ENCODE measurements at places on chromosomes 6 and 20.

DNA sequence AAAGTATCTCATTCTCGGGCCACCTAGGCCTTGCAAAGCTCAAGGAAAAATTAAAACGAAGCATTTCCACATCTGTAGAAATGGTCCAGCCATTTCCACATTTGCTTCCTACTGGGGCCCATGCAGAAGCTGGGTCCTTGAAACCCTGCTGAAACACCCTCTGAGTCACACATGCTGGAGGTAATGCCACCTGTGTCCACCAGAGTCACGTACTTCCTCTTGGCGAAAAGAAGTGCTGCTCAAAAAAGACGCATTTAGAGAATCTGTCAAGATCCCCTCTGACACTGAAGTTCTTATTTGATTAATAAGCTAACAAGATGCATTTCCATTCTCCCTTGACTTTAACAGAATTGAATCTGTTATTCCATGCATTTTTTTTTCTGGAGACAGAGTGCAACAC is 423.2 kb downstream of the PREX1 start:
- no peak for DNase-seq

- DNase-seq, result no peak
Observed at GRCh38 chr6:71706523-71706922, 179.8 kb upstream of the RIMS1 start.

- no peak for DNase-seq
Observed at GRCh38 chr6:108544606-108545005, 16.1 kb upstream of the FOXO3 start.

DNA sequence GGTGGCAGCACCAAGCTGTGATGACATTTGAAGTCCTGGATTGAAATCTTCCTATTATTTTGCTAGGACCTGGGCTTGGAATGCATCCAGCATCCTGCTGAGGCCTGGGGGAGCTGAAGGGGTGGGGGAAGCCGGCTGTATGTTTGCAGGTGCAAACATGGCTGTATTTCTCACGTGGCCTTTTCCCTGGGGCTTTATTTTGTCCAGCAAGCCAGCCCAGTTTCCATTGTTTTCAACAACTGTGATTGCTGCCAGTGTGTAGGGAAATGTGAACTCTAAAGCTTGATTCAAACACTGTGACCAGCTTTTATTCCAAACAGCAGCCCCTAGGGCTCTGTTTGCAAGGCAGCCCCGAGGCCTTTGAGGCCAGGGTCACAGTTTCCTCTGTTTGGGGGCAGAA is 683.0 kb downstream of the DHX35 start:
- no peak for DNase-seq

DNA sequence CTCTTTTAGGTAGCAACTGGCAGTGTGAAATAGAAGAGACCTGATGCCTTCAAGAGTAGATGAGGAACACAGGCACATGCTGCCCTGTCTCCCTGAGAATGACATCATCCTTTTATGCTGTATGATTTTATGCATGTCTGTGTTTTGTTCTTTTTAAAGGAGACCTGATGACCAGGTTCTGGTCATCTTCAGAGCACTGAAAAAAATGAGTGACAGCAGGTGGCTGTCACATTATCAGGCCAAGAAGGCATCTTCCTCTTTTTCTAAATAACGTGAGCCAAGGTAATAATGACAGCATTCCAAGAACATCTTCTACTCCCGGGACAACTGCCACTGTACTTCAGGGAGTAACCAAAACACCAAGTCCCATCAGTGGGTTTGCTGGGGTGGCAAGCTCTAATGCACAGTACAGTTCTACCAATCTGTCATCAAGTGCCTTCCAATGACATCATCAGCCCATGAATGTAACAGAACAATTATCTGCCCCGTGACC is 28.9 kb downstream of the CNKSR3 start:
- DNase-seq, result no peak

GRCh38 chr6:1662534-1662933 is 52.8 kb downstream of the FOXC1 start:
- no peak for DNase-seq

GRCh38 chr20:54860716-54861115 is 385.3 kb downstream of the DOK5 start:
- no peak for DNase-seq

- no peak for DNase-seq
Observed at GRCh38 chr6:83258517-83258916, 65.4 kb downstream of the RWDD2A start.
